ENCODE measurements at places on chromosomes 16 and 17.
A peak's percentile ranks its signal among the peaks of the same experiment; 100 is the strongest.

DNA sequence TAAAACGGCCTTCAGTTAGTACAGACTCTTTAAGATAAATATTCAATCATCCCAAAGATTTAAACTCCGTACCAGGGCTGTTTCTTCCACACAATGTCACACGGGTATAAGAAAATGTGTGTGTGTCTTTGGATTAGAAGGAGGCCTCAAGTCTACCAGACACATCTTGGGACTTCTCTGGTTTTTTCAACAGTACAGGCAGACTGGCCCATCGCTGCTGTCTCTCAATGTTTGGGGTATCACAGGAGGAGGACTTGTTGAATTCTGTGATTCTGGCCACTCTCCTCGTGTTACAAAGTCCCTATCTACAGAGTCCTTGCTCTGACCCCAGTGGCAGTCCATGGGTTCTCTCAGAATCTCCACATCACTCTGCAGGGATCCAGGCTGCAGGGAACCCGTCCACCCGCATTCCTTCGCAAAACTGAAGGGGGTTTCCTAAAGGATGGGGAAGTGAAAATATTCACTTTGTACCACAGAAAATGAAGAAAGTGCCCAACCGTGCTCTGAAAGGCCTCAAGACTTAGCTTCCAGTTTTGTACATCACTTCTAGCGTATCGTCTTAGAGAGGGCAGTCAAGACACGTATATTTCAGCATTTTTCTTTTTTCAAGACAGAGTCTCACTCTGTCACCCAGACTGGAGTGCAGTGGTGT is 373.2 kb downstream of the NPIPA8 start:
- no peak for DNase-seq

GRCh38 chr17:78933959-78934568 is 8.9 kb upstream of the TIMP2 start:
- peak; percentile 100 for DNase-seq

DNA sequence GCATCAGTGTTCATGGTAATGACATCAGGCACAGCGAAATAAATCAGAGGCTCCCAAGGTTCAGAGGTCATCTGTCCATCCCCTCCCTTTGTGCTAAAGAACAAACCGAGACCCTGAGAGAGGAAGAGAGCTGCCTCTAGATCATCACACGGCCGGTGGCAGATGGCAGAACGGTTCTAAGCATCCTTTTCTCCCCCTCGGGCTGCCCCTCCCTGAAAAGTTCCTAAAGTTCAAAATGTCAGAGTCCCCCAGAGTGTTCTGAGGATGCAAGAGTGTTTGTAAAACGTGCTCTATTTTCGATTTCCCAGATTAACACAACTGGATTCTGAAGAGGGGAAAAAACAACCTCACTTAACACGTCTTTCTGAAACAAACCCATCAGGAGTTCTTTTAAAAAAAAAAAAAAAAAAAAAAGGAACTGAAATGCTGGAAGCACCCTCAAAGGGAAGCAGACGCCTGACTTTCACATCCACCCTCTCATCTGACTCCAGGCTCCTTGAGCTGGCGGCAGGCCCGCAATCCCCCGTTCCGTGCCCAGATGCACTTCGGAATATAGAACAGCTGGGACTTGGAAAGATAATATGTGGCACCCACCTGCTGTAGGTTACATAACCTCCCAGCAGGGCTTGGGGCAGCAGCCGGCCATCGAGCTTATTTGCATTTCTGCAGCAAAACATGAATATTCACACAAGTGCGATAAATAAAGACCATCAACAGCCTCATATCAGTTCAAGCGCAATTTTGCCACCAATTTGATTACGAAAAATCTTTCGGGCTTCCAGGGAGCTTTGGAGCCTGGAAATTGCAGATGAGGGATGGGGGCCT is 115.5 kb upstream of the SMURF2 start:
- no peak for DNase-seq

GRCh38 chr16:9138021-9138680 is 46.7 kb downstream of the HAPSTR1 start:
- DNase-seq, result no peak

DNA sequence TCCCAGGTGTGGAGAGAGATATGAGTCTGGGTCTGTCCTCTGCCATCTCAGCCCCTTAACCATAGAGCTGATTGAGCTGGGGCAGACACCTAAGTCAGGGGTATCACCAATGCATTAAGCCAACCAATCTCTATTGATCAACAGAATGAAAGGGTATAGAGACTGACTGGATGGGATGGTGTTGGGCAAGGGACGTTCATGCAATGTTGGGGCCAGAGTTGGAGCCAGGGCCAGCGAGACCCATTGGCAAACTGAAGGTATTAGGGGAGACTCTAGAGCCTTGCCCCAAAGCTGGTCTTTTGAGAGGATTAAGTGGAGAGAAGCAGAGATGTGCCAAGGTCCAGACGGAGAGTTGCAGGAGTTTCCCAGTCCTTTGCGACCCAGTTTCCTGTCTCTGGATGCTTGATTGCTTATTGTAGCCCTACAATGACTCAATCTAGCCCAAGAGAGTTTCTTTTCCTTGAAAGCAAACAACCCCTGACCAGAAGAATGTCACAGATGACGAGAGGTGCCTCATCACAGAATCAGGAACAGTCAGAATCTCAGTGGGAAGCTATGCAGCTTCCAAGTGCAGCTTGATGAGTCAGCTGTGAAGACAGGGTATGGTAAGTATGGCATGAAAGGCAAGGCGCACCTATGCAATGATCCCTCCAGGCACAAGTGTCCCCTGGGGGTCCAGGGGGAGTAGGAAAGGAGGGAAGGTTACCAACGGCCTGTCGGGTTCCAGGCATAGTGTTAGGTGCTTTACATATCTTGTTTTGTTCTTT is 137.2 kb downstream of the UTP18 start:
- no peak for DNase-seq

DNA sequence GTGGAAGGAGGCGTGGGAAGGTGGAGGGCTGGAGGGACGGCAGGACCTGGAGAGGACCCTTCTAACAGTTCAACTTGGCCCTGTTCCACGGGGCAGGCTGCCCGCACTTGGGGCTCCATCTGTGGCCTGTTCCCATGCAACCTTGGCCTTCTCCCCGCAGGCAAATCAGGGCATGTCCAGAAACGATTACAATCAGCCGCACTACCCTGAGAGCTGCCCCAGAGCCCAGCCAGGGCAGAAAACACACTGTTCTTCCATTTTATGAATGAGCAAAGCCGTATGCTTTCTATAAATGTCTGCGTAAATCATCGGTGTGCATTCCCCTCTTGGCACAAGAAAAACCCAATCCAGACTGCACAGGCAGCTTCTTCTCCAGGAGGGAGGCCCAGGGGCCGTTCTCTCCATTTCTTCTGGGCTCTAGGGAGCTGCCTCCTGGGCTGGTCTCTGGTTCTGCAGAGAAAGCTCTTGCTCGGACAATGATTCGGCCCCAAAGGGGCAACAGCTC is 228.7 kb downstream of the SOX9 start:
- no peak for DNase-seq

DNA sequence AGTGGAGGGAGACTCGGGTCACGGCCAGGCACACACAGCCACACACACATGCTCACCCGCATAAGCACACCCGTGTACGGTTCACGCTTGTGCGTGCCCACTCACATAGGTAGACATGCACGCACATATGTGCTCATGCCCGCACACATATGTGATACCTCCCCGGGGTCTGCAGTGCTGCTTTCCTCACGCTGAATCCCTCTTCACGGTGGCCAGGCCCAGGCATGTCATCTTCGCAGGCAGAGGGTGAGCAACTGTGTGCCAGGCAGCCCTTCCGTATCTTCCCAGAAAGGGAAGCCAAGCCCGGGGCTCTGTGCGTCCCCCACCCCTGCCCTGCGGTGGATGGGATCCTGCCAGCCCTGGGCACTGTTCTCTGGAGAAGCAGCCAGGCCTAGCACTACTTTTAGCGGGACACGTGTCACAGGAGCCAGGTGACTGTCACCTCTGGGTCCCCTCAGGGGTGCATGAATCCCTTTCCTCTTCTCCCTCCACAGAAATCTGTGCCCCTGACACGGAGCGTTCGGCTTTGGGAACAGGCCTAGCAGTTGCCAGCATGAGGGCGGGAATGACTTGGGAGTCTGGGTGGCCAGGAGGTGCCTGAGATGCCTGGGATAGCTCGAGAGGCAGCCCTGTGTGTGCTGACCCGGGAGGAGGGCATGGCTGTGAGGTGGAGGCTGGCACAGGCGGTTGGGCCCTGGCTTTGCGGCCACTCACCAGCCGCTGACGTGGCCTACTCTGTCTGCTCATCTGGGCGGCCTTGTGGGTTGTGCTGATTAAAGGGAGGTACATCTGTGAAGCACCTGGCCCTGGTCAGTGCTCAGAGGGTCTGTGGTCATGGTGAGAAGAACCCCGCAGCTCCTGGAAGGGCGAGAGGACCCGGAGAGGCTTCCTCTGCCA is 47.5 kb downstream of the BAIAP2 start:
- peak; percentile 73 for DNase-seq

Data from myocyte (in vitro differentiated cells).